ENCODE measurements at places on chromosomes 11 and 22.

DNA sequence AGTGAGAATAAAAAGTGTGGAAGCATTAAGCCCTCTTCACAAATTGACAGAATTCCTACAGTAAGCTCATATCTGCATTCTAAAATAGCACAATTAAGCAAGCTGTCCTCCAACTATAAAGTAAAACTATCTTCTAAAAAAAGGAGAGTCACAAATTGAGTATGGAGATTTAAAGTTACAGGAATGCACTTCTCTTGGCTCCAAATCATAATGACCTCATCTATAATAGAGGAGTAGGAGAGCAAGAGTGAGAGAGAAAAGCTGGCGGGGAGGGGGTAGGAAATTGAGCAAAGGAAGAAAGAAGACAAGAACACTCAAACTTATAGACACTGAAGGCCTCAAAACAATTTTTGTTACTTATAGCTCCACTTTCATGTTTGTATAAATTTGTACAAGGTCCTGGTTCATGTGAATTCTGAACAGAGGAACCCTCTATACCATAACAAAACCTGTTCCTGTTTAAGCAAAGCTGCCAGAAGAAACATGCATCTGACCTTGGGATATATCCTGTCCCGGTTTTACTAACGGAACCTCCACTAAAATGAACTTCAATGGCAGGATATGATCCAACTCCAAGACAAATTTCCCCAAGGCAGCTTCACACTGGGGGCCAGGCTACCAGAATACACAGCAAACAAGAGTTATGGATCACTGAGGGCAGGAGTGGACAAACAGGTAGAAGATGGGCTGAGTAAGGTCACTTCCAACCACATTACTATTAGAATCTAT, 37.2 kb downstream of the SLC35F2 start:
- no peak for DNase-seq

GRCh38 chr11:87422566-87422965, 384.8 kb downstream of the TMEM135 start:
- DNase-seq: no peak

DNA sequence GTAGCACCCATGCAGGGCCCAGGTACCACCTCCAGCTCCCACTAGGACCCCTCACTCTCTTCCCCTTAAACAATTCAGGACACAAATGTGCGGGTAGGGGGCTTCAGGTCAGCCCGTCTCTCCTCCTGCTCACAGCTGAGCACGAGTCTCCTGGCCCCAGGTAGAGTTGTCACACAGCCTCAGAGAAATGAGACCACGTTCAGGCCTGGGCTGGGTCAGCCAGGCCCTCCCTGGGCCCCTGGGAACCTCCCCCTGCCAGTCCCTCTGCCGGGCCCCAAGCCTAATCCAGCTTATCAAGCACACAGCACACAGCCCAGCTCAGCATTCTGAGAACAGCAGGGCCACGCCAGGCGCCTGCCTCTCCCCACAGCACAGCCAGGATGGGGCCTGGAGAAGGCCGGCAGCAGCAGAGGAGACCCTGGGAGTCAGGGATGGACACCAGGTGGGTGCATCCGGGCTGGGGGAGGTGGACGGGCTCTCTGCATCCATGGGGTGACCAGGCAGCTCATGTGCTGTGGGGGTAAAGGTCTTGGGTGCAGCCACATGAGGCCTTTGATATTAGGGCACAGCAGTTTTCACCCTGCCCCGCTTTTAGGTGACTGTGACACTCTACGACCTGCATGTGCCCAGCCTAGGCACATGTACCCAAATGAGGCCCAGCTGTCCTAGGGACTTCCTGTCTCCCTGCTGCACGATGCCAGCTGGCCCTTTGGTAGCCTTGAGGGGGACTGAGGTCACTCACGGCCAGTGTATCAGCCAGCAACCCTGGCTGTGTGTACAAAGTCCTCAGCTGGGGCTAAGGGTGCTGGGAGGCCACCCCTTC, 87.0 kb downstream of the MORC2 start:
- DNase-seq: no peak

DNA sequence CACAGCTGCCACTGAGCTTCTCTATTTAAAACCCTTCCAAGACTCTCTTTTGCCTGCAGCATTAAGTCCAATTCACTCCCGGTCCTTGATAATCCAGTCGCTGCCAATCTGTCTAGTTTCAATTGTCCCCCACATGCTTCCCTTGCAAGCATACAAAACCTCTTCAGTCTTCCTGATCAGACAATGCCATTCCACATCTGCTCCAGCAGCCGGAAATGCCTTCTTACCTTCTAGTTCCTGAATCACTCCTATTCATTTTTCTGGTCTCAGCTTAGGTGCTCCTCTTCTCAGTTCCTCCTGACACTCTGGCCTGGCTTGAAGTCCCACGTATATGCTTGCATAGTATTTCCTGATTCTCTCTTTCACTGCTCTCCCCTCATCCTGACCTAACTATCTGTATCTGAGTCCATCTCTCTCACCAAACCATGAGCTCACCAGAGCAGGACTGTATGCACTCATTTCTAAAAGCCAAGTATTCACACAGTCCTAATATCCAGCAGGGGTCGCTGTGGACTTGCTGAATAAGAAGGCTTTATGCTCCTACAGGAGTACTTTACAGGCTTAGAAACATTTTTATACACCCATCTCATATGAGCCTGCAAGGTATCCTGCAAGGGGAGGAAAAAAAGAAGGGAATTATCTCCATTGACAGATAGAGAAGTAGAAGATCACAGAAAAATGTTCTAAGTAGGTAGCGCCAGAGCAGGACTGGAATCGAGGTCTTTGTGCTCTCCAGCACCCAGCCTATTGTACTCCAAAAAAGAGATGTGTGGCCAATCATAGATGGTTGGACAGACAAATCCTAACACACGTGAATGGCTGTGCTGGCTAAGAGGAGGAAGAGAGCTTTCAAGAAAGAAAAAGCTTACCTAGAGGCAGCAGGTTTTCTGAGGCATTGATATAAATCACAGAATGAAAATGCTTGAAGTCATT, 19.2 kb downstream of the XRRA1 start:
- no peak for DNase-seq

DNA sequence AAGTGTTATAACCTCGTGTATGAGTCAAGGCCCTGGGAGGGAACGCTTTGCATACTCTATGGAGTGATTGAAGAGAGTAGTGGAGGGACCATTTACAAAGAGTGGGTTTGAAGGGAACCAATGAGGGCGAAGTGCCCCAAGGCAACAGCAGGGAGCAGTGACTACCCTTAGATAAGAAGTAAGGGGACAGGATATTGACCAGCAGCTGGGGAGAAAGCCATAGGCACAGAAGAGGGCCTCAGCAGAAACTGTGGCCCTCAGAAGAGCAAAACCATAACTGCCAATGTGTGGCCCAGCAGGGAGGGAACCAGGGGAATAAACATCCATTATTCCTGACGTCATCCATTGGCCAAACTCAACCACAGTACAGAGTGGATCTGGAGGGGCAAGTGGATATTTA, 24.7 kb downstream of the PARVA start:
- no peak for DNase-seq

DNA sequence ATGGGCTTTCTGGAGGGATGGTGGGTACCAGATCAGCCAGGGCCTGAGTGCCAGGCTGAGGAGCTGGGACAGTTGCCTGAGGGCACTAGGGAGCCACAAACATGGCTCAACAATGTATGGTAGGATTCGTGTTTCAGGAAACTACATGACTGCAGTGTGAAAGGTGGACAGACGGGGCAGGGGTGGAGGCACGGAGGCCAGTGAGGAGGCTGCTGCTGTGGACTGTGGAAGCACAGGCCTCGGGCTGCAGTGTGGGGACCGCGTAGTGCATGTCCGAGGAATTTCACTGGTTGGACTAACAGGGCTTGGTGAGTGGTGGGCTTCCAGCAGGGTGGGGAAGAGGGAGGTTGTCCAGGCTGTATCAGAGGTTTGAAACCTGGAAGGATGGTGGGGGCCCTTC, 7.8 kb downstream of the P2RY2 start:
- no peak for DNase-seq

GRCh38 chr11:33867996-33868646, 23.8 kb downstream of the LMO2 start:
- no peak for DNase-seq

DNA sequence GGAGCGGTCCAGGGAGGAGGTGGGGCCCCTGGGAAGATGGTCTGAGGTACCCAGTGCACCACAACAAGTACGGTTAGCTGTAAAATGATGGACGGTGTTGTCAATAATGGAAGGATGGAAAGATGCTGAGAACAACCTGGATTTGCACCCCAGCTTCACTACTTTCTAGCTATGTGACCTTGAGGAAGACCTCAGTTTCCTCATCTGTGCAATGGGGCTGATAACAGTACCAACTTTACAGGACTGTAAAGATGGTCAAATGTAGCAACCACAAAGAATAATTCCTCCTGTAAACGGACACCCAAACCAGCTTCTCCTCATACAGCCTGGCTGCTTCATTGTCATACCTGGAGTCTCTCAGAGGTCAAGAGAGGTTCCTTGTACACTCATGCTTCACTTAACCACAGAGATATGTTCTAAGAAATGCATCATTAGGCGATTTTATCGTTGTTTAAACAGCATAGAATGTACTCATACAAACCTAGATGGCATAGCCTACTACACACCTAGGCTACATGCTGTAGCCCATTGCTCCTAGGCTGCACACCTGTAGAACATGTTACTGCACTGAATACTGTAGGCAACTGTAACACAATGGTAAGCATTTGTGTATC, 65.5 kb upstream of the LMO2 start:
- DNase-seq: no peak

GRCh38 chr11:94544646-94545263, 1.0 kb downstream of the FUT4 start:
- DNase-seq: no peak

- no peak for DNase-seq
These were observed 33.3 kb upstream of the ZC3H12C start for GRCh38 chr11:110059706-110060463.

- no peak for DNase-seq
These were observed 11.3 kb downstream of the C11orf21 start for GRCh38 chr11:2290351-2290841.

DNA sequence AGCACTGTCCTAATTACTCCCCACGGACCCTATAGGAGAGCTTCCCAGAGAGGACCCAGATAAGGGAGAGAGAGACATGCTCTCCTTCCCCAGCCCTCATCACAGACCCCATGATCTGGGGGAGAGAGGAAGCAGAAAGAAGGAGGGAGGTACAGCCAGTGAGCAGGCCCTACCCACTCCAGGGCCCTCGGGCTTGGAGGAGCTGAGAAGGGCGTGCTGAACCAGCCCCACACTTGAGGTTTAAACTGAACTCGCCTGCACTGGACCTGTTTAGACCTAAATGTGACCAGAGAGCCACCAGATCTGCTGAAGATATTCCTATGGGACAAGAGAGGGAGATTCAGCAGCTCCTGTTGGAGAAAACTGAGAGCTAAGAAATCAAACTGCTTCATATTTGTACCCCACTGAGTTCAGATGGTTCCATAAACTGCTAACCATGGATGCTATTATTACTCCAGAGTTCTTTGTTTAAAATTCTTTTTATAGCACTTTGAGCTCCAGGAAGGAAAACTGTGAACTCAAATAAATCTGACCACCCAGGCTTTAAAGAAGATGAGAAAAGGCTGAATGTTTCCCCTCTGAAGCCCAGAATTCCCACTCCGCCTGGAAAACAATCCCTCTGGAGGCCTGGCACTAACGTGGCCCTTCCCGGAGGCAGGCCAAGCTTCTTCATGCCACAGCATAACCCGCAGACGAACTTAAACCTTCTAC, 67.2 kb downstream of the EFCAB6 start:
- no peak for DNase-seq

- no peak for DNase-seq
These were observed 15.3 kb upstream of the TRIM29 start for GRCh38 chr11:120153221-120153620.

- no peak for DNase-seq
These were observed 30.1 kb downstream of the HIRA start for GRCh38 chr22:19401483-19401882.

DNA sequence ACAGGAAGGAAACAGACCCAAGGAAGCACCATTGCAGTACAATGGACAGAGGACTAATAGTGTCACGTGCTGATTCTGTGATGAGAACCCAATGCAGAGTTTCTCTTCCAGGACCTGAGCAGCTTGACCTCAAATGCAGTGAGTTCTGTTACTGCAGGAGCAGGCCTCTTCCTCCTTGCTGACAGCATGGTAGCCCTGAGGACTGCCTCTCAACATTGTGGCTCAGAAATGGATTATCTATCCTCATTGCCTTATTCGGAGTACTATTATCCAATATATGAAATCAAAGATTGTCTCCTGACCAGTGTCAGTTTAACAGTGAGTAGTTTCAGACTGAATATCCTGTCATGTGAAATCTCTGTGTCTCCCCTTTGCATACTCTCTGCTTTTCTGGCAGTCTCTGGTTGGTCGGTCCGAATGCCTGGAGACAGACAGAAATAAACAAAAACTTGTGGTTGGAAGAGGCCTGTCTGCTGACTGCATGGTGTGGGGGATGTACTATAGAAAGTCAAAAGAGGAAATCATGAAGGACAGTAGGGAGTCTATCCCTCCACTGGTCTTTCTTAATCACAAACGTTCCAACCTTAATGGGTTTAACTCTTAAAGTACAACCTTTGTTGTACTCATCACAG, 6.9 kb upstream of the MS4A14 start:
- DNase-seq: no peak

- no peak for DNase-seq
These were observed 16.0 kb upstream of the B4GALNT4 start for GRCh38 chr11:353179-353873.

All from cerebellar nuclear complex (tissue), 1 donor.